ENCODE measurements at places on chromosomes 12 and 14. TPM values are rescaled to one million over a fixed set of nuclear protein-coding genes. Genes with fewer than 3 reads are reported as not detected.
A peak's percentile ranks its signal among the peaks of the same experiment; 100 is the strongest.

- peaks cover 17% of the 10 kb centered on the region for H3K4me1 ChIP-seq
- H3K27me3 ChIP-seq, result no peaks in the 10 kb centered on the region
- H3K27ac ChIP-seq, result peak overlapping the region; percentile 68
- DNase-seq, result no peak
Measured at GRCh38 chr14:64654901-64655300, 49.3 kb upstream of the PLEKHG3 start.

GRCh38 chr12:99002156-99002555, 357.1 kb downstream of the APAF1 start:
- H3K27me3 ChIP-seq, result peaks cover 38% of the 10 kb centered on the region
- no peak overlapping the region for H3K4me3 ChIP-seq
- no peak for DNase-seq
- H3K36me3 ChIP-seq, result no peaks in the 10 kb centered on the region

DNA sequence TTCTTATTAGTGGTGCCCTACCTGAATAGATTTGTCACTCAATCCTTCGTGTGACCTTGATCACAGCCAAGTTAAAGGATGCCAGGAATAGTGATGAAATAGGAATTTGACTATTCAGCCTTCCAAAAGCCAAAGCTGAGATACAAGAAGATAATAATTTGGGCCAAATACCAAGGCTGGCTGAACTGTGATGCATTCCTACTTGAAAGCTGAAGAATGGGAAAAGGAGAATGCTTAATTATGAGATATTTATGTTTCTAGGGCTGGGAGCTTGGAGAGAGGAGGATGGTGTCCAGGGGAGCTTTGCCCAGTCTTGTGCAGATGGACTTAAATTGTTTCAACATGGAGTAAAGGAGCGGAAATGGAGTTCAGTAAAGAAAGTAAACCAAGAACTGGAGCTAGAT, 5.2 kb downstream of the RNASE7 start:
- H3K27me3 ChIP-seq, result peaks cover 47% of the 10 kb centered on the region
- no peak for DNase-seq
- H3K27ac ChIP-seq, result no peak overlapping the region
- H3K36me3 ChIP-seq, result no peaks in the 10 kb centered on the region

DNA sequence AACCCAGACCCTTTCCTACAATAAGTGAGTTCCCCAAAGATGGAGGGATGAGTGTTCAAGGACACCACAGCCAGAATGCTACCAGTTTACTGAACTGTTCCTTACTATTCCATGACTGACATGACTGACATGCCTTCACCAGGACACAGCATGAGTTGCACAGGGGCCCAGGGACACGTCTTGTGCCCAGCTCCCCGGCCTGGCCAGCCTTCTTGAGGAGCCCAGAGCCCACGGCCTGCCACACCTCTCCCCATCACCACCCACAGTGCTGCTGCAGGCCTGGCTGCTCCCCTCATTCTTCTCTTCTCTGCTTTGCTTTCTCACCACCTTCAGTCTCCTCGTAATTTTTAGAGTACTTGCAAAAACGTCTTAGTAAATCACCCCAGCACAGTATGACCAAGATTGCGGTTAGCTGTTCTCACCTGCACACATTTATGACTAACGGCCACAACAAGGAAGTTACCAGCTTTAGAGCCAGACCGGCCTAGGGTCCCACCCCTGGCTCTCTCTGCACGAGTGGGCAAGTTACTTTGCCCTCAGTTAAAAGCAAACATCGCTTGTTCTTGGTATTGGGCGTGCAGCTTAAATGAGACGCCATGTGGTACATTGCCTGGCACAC, 18.5 kb downstream of the PPP2R5E start:
- DNase-seq, result no peak
- H3K27ac ChIP-seq, result no peak overlapping the region
- no peaks in the 10 kb centered on the region for H3K27me3 ChIP-seq
- H3K36me3 ChIP-seq, result peaks cover 7% of the 10 kb centered on the region

DNA sequence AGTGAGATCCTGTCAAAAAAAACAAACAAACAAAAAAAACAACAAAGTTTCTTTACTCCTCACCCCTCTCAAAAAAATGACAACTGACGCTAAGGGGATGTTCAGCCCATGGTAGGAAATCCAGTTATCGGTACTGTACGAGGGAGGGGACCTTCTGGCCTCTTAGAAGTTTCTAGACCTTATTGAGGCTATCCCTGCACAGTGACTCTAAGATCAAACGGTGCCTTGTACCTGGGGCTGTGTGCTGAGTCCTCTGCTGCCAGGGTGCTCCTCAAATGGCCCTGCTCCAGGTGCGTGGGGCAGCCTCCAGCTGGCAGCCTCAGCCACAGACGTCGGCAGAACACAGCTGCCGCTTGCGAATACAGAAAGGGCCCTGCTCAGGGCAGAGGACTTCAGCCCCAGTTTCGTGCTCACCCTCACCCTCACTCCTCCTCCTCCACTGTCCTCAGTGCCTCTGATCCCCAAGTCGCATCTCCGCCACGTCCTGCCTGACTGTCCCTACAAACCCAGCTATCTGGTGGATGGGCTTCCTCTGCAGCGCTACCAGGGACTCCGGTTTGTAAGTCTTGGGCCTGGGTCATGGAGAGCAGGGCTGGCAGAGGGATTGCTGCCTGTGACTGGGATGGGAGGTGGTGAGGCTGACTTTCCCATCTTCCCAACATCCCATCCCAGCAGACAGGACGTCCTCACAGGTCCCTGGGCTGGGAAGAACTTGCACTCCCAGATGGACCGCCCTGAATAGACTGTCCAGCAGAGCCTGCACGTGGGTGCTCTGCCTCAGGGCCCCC, 90.9 kb downstream of the B4GALNT3 start:
- no peaks in the 10 kb centered on the region for H3K4me1 ChIP-seq
- H3K4me3 ChIP-seq, result no peak overlapping the region
- H3K27me3 ChIP-seq, result no peaks in the 10 kb centered on the region
- H3K36me3 ChIP-seq, result no peaks in the 10 kb centered on the region
- no peak overlapping the region for H3K27ac ChIP-seq

DNA sequence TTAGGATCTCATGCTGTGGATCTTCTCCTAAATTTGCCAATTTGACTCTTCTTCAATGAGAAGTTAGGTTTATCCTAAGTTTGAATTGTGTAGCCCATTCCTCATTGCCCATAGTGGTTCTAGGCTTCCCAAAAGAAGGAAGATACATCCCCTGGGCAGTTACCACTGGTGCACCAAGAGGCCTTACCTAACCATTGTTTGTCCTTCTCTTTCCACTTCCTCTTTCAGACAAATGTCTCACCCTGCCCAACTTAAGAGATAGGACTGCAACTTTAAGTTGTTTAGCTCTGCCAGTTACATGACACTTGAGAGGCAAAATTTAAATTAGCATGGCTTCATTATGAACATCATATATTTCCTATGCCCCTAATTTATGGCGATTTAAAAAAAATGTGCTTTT, 9.4 kb upstream of the KCNH3 start:
- no peak overlapping the region for H3K4me3 ChIP-seq
- H3K36me3 ChIP-seq, result peaks cover 19% of the 10 kb centered on the region
- no peak for DNase-seq
- H3K27ac ChIP-seq, result no peak overlapping the region

GRCh38 chr14:62952226-62952625, 93.0 kb downstream of the KCNH5 start:
- no peak for DNase-seq
- no peak overlapping the region for H3K4me3 ChIP-seq
- peaks cover 7% of the 10 kb centered on the region for H3K4me1 ChIP-seq

DNA sequence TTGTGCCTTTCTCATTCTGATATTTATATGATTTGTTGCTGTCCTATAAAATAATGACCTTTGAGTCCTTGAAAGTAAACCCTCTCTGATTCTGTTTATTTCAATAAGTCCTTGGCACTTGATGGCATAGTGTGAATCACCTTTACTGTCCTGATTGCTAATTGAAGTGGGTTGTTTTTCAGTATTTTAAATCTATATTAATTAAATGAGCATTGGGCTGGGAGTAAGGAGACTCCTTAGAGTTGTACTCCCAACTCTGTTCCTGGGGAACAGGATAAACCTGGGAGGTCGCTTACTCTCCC, 235.7 kb downstream of the EGLN3 start:
- no peak for DNase-seq
- H3K36me3 ChIP-seq, result no peaks in the 10 kb centered on the region
- no peaks in the 10 kb centered on the region for H3K27me3 ChIP-seq
- H3K27ac ChIP-seq, result no peak overlapping the region
- H3K4me1 ChIP-seq, result peaks cover 9% of the 10 kb centered on the region

DNA sequence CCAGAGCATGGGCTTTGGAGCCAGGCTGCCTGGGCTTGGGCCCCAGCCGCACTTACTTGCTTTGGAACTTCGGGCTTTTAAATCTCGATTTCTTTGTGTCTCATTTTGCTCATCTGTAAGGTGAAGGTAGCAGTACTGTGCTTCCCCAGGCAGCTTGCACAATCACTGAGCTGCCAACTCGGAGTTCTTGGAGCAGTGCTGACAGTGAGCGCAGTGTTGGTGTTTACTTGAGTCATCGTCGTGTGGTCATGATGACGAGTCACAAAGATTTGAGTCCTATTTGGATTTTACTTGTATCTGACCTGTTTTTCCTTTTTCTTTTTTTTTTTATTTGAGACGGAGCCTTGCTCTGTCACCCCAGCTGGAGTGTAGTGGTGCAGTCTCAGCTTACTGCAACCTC, 31.3 kb upstream of the ATF1 start:
- H3K27me3 ChIP-seq, result no peaks in the 10 kb centered on the region
- peaks cover 17% of the 10 kb centered on the region for H3K4me1 ChIP-seq
- peak; percentile 91 for DNase-seq
- peaks cover 59% of the 10 kb centered on the region for H3K36me3 ChIP-seq

DNA sequence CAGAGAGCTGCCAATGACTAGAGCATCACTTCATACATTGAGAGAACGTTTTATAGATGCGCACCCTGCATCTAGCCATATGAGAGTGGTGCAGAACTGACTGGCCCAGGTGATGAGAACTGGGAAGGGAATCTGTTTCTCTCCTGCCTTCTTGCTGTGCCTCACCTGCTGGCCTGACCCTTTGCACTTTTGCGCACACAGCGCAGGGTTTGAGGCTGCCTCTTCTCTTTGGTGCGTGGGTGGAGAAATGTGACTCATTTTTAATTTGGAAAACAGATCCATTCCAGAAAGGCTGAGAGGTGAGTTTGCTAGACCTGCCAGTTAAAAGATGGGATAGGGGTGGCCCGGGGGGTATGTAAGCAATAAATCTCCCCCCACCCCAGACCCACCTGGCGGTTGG, 453 bp upstream of the ESRRB start:
- H3K4me1 ChIP-seq, result 0 out of 2 replicates have a peak, but pooled peaks cover 3% of the 10 kb centered on the region
- H3K4me3 ChIP-seq, result no peak overlapping the region
- DNase-seq, result no peak
- H3K27ac ChIP-seq, result no peak overlapping the region

DNA sequence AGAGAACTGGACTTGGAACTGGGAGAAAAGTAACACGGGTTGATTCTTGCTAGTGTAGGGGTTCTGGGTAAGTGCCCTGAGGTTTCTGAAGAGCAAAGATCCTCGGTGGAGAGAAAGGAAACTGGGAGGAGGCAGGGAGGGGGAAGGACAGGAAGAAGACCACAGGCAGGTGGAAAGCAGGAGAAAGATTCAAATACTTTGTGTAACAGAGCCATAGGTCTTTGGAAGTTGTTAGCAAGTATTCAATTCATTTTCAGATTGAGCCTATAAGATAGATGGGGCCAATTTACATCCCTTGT, 1.3 kb downstream of the PNP start:
- H3K27ac ChIP-seq, result peak overlapping the region; percentile 80
- DNase-seq, result peak; percentile 29
- peak overlapping the region; percentile 92 for H3K4me3 ChIP-seq

- no peak for DNase-seq
- no peaks in the 10 kb centered on the region for H3K36me3 ChIP-seq
- H3K4me3 ChIP-seq, result no peak overlapping the region
- no peaks in the 10 kb centered on the region for H3K27me3 ChIP-seq
Measured at GRCh38 chr12:59733200-59733599, 137.4 kb downstream of the SLC16A7 start.

SAMD4A gene
- 42.9 TPM for total RNA-seq

SLC24A4 gene
- not detected for total RNA-seq

WIF1 gene
- not detected for total RNA-seq

TMEM63C gene
- 4.0 TPM for total RNA-seq

CLMN gene
- 3.5 TPM for total RNA-seq

TPH2 gene
- total RNA-seq, result not detected
